HAP-1 (cell line): ENCODE measurements at places on chromosomes 6 and 20.

- no peak for DNase-seq
These were observed 968.7 kb upstream of the ADGRB3 start for GRCh38 chr6:67666177-67666964.

DNA sequence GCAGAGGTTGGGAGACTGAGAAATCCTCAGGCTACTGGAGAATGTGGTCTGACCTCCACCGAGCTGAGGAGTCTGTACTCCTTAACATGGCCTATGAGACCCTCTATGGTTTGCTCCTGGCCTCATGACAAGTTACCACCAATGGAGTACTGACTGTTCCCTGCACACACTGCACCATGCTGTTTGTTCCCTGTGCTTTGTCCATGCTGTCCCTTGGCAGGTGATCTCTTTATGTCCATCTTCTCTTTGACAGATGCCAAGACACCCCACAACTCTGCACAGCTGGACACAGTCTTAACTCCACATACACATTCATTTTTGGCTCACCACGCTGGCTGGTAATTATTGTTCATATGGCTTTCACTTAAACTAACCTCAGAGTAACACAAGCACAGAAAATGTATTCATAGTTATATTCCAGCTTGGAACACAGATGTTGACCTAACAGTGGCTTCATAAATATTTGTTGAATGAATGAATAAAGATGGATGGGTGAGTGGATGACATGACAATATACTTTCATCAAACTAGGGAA lies 258.0 kb downstream of the ATXN1 start:
- no peak for DNase-seq

DNA sequence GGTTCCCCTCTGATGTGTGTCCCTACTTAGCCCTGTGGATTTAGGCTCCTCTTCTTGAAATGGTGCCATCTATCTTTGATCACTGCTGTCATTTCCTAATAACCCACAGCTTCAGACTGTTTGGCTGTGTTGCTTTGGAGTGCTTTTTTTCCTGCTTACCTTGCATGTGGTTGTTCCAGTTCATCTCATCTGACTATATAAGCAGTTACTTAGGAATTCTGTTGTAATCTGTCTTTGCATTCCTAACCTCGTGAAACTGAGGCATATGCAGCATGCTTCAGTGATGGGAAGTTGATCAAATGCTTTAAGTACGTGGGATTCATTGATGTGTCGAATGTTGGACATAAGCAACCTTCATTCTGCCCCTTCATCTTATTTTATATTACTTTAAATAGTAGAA lies 115.8 kb upstream of the FLRT3 start:
- no peak for DNase-seq

- DNase-seq: no peak
These were observed 72.6 kb downstream of the INSM1 start for GRCh38 chr20:20440481-20440880.

DNA sequence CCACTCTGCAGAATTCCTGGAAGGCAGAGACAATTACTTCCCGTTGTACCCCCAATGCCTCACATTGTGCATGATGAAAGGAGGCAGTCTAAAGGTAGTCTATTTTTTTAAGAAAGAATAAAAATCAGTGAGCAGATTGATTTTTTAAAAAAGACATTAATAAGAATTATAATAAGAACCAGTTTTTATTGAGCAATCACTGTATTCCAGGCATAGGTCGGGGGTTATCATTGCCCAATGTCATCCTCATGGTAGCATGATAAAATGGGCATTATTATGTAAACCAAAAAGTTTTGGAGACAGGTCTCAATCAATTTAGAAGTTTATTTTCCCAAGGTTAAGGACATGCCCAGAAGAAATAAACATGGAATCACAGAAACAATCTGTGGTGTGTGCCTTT lies 14.0 kb upstream of the QKI start:
- DNase-seq: no peak

DNA sequence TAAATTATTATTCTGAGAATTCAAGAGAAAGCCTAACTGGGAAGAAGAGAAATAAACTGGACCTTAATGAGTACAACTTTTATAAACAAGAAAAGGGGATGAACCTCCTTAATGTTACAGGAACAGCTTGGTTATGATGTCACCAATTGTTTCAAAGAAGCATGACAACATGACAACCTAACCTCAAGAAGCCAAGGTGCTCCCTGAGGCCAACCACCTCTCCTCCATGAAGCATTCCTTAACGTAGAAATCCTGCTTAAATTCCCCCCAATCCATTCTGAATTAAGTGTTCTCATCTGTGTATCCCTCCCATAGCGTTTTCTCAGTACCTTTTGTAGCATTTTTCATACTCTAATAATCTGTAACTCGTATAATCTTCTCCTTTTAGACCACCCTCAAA lies 1.7 kb downstream of the HBS1L start:
- DNase-seq: no peak

- DNase-seq: no peak
These were observed 185.8 kb upstream of the PRDM1 start for GRCh38 chr6:105900125-105900937.

DNA sequence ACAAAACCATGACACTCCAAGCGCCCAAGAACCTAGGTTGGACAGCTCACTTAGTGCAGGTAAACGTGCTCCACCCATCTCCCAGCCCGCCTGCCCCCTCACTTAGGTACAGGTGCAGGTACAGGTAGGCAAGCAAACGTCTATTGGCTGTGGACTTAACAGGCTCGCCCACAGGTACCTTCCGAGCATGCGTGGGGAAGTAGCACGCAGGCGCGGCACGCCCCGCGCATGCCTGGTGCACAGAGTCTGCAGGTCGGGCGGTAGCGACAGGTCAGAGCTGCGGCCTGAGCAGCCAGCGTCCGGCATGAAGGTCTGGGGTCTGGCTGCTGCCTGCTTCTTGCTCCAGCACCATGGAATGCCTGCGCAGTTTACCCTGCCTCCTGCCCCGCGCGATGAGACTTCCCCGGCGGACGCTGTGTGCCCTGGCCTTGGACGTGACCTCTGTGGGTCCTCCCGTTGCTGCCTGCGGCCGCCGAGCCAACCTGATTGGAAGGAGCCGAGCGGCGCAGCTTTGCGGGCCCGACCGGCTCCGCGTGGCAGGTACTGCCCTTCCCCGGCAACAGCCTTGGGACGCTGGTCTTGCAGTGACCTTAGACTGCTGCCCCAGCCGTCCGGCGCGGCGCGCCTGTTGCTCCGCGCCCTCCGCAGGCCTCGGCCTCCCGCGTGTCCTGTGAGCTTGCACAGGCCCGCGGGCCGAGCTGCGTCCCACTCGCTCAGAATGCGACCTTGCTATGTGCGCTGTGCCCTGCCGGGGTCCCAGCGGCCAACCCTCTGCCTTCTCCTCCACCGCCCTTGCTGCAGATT lies at the start of gene MRS2:
TSS of gene MRS2 (plus strand) at position 240 of the 804 bp plus-strand sequence. CDS start at position 351, 111 bp downstream.
- DNase-seq: peak; percentile 49

GRCh38 chr6:121886223-121886830 lies 450.9 kb downstream of the GJA1 start:
- DNase-seq: no peak

DNA sequence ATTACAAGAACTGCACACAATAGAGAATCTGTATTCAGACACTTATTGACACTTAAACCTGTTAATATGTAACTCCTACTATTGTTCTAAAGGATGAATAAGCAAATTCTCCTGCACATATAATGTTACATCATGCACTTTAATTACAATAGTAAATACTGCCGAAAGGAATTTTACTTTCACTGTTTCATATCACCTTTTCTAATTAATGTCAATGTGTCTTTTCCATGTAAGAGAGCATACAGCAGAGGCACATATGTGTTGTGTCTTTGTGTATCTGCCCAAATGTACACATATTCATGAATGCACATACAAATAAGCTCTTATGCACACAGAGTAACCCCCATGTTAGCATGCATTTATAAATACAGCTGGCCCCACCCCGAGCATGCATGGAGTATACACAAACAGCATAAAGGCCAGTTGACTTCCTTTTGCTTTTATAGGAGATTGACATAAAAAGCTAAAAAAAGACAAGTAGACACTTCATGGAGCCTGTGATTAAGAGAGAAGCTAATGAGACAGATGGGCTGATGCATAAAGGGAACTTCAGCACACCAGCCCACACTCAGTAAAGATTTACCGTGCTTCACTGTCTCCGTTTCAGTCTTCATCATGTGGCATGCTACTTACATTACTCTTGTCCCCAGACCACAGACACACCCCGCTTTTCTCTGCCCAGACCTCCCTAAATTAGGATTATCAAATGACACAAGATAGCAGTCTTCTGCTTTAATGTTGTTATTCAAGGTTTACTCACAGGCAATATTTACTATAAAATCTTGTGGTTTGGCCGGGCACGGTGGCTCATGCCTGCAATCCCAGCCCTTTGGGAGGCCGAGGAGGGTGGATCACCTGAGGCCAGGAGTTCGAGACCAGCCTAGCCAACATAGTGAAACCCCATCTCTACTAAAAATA lies 184.6 kb downstream of the ATXN1 start:
- no peak for DNase-seq

- no peak for DNase-seq
These were observed 114.5 kb downstream of the MAP3K5 start for GRCh38 chr6:136677822-136678221.

GRCh38 chr6:29200767-29201662 lies 30.3 kb downstream of the OR2J2 start:
- no peak for DNase-seq

- peak; percentile 54 for DNase-seq
These were observed 56.1 kb upstream of the HFE start for GRCh38 chr6:26031151-26031594.

GRCh38 chr20:62240020-62240685 lies 1.8 kb downstream of the OSBPL2 start:
- no peak for DNase-seq

GRCh38 chr6:46757214-46757596 lies 10.5 kb downstream of the ANKRD66 start:
- no peak for DNase-seq
